ENCODE measurements at places on chromosomes 4 and X.

- no peak for DNase-seq
These were observed 65.3 kb downstream of the EGF start for GRCh38 chr4:109977854-109978501.

- no peak for DNase-seq
These were observed 363.4 kb downstream of the TMA16 start for GRCh38 chr4:163857903-163858302.

GRCh38 chrX:39826813-39827543, 270.8 kb downstream of the BCOR start:
- DNase-seq: no peak

GRCh38 chr4:129822701-129823100, 726.7 kb downstream of the C4orf33 start:
- DNase-seq: no peak

DNA sequence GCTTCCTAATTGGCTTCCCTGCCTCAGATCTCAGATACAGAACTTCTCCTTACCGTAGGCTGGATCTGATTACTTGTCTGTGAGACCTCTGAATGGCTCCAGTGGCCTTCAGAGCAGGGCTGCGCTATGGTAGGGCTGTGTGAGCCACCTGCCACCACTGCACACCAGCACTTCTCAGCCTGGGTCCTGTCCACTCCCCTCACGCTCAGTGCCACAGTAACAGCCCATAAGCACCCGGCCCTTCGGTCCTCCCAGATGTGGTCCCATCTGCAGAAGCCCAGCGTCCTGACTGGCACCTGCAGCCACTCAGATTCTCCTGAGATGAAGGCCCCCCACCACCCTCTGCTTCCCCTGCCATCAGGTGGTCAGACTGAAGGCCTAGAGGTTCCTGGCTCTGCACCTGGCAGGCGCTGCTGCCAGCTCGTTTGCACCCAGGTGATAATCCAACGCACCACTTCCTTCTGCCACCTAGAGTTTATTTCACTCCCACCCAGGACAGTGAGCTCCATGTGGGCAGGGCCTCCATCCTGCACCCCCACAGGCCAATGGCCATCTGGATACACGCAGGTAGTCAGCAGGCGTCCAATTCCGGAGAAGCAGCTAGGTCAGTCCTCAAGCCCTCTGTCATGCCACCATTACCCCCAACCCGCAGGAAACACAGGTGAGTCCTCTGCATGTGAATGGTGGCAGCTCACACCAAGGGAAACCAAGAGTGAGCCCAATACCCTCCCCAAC, 5.4 kb downstream of the WDR1 start:
- DNase-seq: no peak

DNA sequence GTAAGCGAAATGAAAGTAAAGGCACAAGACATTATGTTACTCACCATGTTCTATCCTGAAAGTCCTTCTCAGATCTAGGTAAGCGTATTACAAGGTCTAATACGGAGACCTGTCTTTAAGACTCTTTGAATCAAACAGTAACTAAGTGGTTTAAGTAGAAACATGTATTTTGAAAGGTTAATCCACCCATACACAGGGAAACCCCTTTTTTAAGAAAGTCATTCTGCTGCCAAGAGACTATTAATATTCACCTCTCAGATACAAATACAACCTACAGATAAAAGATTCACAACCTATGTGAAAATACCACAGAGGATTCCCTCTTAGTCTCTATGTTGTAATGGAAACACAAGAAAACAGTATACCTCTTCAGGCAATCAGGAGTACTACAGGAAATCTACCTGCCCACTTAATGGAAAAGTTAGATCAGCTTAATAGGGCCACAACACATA, 63.2 kb upstream of the TNIP3 start:
- DNase-seq: no peak

- no peak for DNase-seq
These were observed 21.3 kb upstream of the PDGFC start for GRCh38 chr4:156992943-156993342.

DNA sequence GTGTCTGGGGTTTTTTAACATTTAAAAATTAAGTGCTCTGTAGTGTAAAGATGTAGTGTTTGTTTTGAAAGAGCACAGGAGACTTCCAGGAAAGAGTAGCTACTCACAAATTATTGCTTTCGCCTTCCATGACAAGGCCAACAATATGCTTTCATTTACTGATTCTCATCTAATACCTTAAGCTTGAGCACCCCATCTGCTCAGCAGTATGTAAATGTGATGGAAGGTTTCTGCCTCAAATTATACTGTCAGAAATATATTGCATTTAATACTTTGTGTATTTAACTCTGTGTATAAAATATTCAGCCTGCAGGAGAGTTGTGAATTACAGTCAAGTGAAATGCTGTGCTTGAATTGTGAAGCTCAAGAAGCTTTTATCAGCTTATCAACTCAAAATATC, 296.3 kb upstream of the ATOH1 start:
- no peak for DNase-seq

DNA sequence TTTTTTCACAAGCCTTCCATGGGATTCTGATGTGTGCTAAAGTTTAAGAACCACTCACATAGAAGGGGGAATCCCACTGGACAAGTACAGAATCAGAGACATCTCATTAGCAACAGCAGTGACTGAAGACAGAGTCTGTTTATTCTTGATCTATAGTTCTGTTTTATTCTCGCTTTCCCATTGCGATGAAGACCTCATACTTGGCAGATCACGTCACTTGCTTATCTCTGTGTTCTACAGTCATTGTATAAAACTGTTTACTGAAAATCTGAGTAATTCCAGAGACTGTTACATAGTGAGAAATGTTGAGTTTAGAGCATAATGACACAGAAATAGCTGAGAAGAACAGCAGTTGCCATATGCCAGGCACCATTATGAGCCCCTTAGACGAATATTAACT, 185.5 kb downstream of the PTTG2 start:
- DNase-seq: no peak

- no peak for DNase-seq
These were observed 59.8 kb downstream of the ARSJ start for GRCh38 chr4:113919611-113920010.

DNA sequence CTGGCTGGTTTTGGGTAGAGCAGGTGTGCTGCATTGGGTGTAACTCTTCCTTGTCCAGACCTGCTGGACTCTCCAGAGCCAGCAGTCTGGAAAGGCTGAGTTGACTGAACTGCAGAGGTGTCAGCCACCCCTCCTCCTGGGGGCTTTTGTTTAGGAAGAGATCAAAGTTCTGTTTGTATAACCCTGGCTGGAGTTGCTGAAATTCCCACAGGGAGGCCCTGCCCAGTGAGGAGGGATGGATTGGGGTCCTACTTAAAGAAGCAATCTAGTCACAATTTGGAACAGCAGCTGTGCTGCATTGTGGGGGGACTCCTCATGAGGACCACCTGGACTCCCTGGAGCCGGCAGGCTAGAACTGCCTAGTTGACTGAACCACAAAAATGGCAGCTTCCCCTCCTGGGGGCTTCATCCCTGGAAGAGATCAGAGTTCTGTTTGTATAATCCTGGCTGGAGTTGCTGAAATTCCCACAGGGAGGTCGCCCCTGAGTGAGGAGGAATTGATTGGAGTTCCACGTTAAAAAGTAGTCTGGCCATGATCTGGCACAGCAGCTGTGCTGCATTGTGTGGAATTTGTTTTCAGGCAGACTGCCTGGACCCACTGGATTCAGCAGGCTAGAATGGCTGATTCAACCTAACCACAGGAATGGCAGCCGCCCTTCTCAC, 264.9 kb upstream of the ZC4H2 start:
- no peak for DNase-seq

- DNase-seq: no peak
These were observed 9.9 kb upstream of the GABRE start for GRCh38 chrX:151984328-151984727.

GRCh38 chrX:87434618-87435017, 83.0 kb upstream of the KLHL4 start:
- no peak for DNase-seq

- DNase-seq: no peak
These were observed 773.4 kb upstream of the INTU start for GRCh38 chr4:126859314-126859713.

- DNase-seq: no peak
These were observed 14.0 kb upstream of the CDKN2AIP start for GRCh38 chr4:183430317-183430993.

DNA sequence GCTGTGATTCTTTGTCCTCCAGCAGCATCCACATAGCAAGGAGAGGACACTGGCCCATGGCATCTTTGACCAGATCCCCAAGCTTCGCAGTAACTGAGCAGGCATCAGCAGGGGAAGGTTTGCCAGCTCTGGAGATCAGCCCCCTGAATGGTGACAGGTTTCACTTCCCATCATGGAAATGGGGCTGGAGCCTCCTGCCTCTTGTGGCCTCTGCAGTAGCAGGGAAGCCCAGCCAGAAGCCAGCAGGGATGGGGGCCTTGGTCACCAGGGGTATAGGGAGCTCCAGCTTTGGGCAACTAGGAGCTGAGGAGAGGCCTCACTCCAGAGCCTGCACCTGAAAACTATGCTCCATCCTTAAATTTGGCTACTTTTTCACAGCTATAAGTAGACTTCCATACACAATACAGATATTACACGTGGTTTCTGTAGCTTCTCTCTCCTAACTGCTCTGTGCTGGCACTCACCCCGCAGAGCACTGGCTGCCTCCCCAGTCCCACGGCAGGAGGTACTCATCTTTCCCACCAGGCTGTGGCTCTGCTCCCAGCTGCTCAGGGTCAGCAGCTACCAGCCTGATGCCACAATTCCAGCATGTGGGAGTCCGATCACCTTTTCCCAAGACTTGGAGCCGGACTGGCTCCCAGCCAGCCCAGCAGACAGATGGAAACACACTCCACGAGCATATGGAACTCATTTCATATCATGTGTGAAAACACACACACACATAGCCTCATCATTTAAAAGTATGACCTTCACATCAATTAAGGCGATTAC, 2.8 kb downstream of the TMEM271 start:
- DNase-seq: no peak

- peak; percentile 29 for DNase-seq
These were observed at the start of gene ITM2A for GRCh38 chrX:79366873-79367749. Gene ITM2A (minus strand): TSS chrX:79367334. CDS start chrX:79367215, 119 bp downstream.

DNA sequence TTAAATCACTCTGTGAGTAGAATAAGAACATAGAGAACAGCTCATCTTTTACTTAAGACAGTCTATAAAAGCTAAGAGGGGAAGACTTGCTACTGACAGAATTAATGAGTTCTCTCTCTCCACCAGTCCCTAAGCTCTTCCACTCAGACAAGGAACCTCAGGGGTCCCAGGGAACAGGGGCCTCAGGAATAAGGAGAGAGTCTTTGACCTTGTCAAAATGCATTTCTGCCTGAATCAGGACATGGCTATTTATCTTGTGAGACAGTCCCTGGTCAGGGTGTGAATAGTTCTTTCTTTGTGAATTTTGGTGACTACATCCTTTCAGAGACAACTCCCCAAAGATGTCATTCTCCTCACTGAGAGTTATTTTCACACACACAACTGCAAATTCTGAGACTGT, 218.7 kb upstream of the HS3ST1 start:
- DNase-seq: no peak

- no peak for DNase-seq
These were observed 63.1 kb upstream of the NDP start for GRCh38 chrX:44036336-44036735.

DNA sequence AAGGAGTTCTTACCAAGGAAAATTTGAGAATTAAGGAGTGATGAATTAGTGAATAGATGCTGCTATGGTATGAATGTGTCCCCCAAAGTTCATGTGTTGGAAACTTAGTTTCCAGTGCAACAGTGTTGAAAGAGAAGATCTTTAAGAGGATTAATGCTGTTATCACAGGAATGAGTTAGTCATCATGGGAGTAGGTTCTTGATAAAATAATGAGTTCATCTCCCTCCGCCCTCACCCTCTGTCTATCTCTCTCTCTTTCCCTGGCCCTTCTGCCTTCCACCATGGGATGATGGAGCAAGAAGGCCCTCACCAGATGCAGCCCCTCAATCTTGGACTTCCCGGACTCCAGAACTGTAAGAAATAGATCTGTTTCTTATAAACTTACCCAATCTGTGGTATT, 38.3 kb upstream of the KLHL8 start:
- no peak for DNase-seq

GRCh38 chr4:36771411-36772153, 473.0 kb upstream of the NWD2 start:
- no peak for DNase-seq

GRCh38 chr4:76003035-76003434, 4.3 kb downstream of the CXCL9 start:
- no peak for DNase-seq

GRCh38 chr4:32145987-32146386, 1425.8 kb downstream of the PCDH7 start:
- DNase-seq: no peak

DNA sequence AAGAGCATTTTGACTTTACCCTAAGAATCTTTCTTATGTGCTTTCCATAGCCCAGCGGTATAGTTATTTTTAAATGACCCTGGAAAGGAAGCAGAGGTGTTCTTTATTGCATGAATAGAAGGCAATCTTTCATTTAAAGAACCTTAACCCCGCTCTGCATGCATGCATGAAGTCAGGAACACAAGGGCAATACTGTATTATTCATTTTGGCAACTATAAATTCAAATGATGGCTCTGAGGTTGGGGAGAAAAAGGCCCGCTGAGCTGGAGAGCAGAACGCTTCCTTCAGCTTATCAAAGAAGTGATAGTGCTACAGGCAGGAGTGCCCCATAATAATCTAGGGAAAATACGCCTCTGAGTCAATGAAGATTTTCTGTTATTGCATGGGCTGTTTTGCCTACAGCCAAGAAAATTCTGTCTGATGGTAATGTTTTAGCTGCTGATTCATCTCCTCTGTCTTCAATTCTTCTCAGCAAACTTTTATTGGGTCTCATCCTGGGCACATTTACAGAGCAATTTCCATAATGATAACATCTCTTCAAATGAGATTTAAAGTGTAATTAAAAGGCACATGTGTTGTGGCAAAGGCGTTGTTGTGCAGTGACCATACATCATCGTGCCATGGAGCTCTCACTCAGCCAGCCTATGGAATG, 452.2 kb upstream of the FTHL17 start:
- no peak for DNase-seq

DNA sequence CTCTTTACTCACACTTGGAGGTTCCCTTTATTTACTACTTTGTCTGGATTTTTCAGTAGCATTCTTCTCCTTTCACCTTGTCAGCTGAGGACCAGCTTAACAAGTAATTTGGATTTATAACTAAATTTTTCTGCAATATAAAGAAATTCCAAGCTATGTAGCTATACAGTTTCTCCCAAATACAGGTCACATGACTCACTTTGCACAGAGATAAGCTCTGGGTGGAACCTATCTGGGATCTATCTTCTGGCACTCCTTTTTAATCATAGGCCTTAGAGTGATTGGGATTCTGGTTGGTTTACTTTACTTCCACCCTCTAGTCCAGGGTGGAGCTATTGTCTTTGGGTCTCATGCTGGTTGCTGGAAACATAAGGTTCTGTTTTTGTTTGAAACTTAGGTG, 34.9 kb upstream of the STK26 start:
- no peak for DNase-seq

- no peak for DNase-seq
These were observed 13.1 kb upstream of the G3BP2 start for GRCh38 chr4:75686346-75686745.

- no peak for DNase-seq
These were observed 12.2 kb upstream of the MCF2 start for GRCh38 chrX:139720136-139720535.

- no peak for DNase-seq
These were observed 433.3 kb downstream of the ADAM29 start for GRCh38 chr4:175351473-175351872.

GRCh38 chr4:176635372-176636261, 157.1 kb downstream of the VEGFC start:
- no peak for DNase-seq

GRCh38 chr4:142547974-142548373, 298.1 kb downstream of the INPP4B start:
- no peak for DNase-seq
